ENCODE measurements at places on chromosomes 6 and 20.

GRCh38 chr20:63828545-63828944, 2.5 kb downstream of the ZBTB46 start:
- DNase-seq: no peak

- DNase-seq: peak; percentile 25
Observed at GRCh38 chr6:34324738-34325444, 67.6 kb downstream of the NUDT3 start.

GRCh38 chr6:89180112-89180511, 34.3 kb downstream of the PM20D2 start:
- DNase-seq: no peak

- no peak for DNase-seq
Observed at GRCh38 chr6:46217671-46218131, 46.9 kb upstream of the ENPP5 start.

DNA sequence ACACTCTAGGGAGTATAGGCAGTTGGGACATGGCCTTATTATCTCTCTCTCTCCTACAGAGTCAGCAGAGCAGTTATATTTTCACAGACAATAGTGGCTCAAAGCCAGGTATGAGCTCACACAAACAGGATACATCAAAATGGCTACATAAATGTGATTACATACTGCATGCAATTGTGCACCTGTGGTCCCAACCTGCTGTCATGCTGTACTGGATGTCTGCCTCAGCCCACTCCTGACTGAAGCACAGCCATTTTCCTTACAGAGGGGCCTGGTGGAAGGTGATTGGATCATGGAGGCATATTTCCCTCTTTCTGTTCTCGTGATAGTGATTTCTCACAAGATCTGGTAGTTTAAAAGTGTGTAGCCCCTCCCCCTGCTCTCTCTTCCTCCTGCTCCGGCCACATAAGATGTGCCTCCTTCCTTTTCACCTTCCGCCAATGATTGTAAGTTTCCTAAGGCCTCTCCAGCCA, 37.0 kb upstream of the SAMHD1 start:
- peak; percentile 14 for DNase-seq

- DNase-seq: no peak
Observed at GRCh38 chr6:52887910-52888524, 21.5 kb downstream of the GSTA3 start.

DNA sequence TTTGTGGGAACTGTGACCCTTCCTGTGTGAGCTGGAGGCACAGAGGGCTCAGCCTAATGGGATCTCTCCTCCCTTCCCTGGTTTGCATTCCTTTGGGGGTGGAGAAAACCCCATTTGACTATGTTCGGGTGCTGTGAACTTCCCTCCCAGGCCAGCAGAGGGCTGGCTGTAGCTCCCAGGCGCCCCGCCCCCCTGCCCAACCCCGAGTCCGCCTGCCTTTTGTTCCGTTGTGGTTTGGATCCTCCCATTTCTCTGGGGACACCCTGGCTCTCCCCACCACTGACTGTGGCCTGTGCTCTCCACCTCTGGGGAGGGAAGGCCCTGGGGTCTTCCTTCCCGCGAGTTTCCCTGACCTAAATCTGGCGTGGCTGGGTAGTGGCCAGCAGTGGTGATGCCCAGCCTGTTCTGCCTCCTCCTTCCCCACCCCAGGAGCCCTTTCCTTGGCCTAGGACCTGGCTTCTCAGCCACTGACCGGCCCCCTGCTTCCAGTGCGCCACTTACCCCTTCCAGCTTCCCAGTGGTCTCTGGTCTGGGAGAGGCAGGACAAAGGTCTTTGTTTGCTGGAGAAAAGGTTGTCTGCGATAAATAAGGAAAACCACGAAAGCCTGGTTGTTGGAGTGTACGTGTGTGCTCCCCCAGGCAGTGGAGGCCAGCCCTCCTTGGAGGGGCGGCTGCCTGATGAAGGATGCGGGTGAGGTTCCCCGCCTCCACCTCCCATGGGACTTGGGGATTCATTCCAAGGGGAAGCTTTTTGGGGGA, 4.9 kb downstream of the VEGFA start:
- peak; percentile 84 for DNase-seq

DNA sequence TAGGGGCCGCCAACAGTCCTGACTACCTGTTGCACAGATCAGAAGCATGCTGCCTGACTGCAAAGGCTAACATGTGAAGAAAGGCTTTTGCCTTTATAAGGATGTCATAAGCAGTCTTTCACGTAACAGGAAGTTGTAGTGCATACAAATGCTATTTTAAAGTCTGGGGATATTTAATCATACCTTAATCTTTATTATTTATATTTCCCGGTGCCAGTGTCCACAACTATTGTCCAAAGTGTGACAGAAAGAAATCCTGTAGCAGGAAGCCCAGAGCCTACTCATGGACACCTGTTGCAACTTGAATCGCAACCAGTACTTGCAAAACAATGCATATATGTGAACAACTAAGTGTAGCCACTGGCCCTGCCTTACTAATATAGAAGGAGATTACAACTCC, 235.8 kb downstream of the ALDH8A1 start:
- DNase-seq: no peak

DNA sequence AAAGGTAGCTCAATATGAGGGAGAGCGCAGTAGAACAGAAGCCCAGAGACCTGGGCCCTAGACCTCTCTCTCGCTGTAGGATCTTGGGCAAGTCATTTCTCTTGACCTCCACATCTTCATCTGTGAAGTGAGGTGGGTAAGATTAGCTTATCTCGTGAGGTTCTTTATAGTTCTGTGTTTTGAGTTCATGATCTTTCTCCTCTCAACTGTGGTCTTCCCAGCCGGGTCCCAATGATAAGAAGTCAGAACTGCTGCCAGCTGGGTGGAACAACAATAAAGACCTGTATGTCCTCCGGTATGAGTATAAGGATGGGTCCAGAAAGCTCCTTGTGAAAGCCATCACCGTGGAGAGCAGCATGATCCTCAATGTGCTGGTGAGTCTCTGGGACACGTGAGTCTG, 6.9 kb downstream of the PSMF1 start:
- no peak for DNase-seq

GRCh38 chr6:97032955-97033354, 108.4 kb downstream of the KLHL32 start:
- peak; percentile 14 for DNase-seq

GRCh38 chr6:168782187-168782751, 341.3 kb downstream of the SMOC2 start:
- DNase-seq: no peak

- no peak for DNase-seq
Observed at GRCh38 chr6:118784641-118785164, 109.2 kb upstream of the ASF1A start.

DNA sequence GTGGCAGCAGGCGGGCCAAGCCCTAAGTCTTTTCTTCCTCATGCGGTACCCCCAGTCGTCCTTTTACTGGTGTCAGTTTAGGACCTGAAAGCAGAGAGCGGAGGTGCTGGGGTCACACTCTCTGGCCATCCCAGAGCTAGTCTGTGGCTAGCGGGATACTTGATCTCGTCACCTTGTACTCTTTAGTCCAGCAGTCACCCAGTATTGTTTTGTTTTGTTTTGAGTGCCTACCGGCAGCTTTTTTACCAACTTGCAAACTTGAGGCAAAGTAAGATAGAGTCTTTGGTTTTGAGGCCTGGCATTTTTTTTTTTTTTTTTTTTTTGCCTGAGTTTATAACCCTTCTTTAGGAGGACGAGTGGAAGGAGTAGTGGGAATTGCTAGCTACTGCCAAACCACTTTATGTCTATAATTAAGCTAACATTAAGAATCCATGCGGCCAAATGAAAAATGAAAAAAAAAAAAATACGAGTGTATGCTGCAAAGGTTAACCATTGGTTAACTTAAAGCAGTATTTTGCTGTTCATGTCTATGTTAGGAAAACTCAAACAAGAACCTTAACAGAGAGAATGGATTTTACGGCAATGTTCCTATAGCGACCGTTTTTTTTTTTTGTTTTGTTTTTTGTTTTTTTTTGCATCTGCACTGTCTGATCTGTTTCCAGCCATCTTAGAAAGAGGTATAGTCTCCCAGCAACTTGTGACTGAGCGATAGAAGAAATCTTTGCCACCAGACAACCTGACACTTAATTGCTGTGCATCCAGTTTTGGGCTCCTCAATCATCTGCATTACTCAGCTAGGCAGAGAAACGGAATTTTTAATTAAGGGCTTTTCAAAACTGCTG, 56.9 kb downstream of the FAM217A start:
- DNase-seq: no peak

- no peak for DNase-seq
Observed at GRCh38 chr6:88167352-88167937, 1.3 kb upstream of the CNR1 start.

- no peak for DNase-seq
Observed at GRCh38 chr20:41927189-41927588, 309.0 kb upstream of the CHD6 start.

DNA sequence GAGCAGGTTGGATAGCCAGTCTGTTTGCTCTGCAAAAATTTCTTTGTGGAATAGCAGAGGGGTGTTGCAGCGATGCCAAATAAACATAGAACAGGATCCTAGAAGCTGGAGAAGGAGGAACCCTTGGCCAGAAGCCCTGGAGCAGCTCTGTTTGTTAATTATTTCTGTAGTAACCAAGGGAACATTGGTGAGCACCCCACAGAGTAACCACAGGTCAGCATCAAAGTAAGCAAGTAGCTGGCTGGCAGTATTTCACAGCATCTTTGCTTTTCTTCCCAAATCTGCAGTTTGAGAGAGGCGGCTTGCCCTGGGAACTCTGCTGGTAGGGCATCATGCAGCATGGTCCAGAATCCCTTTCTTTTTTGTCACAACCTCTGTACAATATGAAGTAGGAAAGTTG, 12.7 kb upstream of the APMAP start:
- no peak for DNase-seq

DNA sequence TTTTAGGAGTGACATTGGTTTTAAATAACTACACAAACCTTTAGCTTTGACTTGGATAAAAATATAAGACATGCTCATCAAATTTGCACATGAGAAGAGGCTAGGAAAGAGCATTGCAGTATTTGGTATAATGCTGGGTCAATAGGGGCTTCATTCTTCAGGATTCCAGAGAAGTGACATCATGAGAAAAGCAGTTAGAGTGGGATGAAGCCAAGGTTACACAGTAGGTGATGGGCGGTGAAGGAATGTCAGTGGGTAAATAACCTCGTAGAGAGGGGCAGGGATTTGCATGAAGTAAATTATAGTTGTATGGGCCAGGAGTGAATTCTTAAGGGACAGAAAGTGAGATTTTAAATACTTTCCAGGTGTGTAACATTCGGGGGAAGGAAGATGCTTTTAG, 216.2 kb downstream of the RFPL4B start:
- DNase-seq: peak; percentile 78

DNA sequence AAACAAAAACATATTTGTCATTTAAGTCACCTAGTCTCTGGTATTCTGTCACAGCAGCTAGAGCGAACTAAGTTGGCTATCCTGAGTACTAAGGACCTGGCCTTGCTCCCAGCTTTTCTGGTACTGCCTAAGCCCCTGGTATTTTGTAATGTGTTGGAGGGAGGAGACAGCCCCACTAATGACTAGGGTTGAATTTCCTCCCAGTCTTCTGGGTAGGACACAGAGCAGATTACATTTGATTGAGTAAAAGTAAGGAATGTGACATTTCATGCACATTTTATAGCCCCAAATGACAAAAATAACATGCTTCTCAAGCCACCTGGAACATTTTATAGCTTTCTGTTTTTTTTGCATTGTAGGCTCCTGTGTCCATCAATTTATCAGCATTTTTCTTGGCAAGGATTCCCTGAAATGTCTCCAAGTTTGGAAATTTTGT, 47.9 kb upstream of the DDR1 start:
- peak; percentile 69 for DNase-seq

DNA sequence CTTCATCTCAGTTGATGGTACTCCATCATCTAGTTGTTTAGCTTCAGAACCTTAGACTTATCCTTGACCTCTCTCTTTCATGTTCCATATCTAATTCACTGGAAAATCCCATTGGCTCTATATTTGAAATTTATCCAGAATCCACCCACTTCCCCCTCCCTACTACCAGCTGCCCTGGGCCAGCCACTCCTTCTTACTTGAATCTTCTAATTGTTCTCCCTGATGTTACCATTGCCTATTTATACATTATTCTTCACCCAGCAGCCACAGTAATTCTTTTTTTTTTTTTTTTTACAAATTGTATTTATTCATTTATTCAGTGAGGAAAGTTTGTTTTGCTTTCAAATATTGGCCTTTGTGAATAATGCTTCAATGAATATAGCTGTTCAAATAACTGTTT, 8.2 kb downstream of the SEC23B start:
- no peak for DNase-seq

GRCh38 chr20:40953416-40953815, 75.2 kb upstream of the TOP1 start:
- no peak for DNase-seq

GRCh38 chr6:155548576-155548975, 92.9 kb upstream of the NOX3 start:
- no peak for DNase-seq

GRCh38 chr6:167572841-167573271, 248.0 kb downstream of the TTLL2 start:
- no peak for DNase-seq

- no peak for DNase-seq
Observed at GRCh38 chr6:170221052-170221752, 69.7 kb downstream of the DLL1 start.

GRCh38 chr20:46070215-46070900, 19.4 kb downstream of the NCOA5 start:
- DNase-seq: peak; percentile 61

All from fibroblast of skin of back (primary cell).